ENCODE measurements at places on chromosomes 3 and 15.
A peak's percentile ranks its signal among the peaks of the same experiment; 100 is the strongest.

DNA sequence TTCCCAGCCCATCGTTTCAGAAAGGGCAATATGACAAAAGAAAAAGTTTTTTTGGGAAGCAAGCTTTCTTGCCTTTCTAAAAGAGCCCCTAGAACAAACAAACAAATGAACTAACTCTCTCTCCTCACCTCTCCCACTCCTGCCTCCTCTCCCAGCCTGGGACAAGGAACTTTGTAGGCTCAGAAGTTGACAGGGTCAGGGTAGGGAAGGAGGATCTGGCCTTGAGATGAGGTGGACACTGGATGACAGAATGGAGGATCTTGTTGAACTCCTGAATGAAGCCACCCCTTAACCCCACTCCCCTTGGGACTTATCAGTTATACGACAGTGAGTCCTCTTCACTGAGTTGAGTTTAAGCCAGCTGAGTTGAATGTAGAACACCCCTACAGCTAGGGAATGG lies 1.6 kb upstream of the ITGA11 start:
- DNase-seq: no peak

DNA sequence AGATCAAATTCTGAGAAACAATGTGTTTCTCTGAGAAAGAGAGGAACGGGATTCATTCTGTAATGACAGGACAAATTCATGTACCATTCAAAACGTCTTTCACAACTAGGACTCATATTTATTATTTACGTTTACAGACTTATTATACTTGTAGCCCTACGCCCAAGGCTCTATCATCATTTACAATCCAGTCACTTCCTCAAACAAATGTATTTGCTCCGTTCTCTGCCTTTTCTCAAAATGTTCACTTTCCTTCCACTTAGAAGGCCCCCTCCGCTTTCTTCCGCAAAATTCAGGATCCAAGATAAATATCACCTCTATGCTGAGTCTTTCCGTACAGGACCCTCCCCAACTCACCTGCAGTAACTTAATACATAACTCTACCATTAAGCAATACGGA lies 745 bp downstream of the RSL24D1 start:
- DNase-seq: peak; percentile 26

DNA sequence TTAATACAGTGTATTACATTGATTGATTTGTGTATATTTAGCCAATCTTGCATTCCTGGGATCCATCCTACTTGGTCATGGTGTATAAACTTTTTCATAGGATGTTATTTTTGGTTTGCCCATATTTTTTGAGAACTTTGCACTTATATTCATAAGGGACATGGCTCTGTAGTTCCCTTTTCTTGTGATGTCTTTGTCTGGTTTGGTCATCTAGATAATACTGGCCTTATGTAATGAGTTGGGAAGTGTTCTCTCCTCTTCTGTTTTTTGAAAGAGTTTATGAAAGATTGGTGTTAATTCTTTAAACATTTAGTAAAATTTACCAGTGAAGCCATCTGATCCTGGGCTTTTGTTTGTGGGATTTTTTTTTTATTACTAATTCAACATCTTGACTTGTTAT lies 9.6 kb downstream of the CHST13 start:
- no peak for DNase-seq

DNA sequence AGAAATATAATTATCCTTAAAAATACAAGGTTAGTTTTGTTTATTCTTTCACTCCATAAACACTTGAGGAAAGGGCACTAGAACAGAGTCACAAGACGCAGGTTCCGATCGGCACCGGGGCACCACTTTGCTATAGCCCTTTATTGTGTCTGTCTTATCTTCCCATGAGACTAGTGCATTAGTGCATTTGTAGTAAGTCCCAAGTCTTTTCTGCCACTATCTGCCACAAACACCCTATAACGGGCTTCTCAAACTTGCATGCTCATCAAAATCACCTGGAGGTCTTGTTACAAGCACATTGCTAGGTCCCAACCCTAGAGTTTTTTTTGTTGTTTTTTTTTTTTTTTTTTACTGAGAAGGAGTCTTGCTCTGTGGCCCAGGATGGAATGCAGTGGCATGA lies 213.1 kb downstream of the FOXP1 start:
- DNase-seq: peak; percentile 59

GRCh38 chr3:16494814-16495431 lies 18.6 kb downstream of the RFTN1 start:
- no peak for DNase-seq

GRCh38 chr15:70156671-70157271 lies 59.1 kb upstream of the TLE3 start:
- no peak for DNase-seq
